ENCODE measurements at places on chromosomes 11 and 22.

- peaks cover 7% of the 10 kb centered on the region for H3K4me1 ChIP-seq
- peaks cover 6% of the 10 kb centered on the region for H3K27me3 ChIP-seq
- H3K27ac ChIP-seq: no peak overlapping the region
- H3K4me3 ChIP-seq: no peak overlapping the region
- no peak for DNase-seq
These were observed 10.4 kb downstream of the SLC15A3 start for GRCh38 chr11:60941371-60942119.

- H3K4me3 ChIP-seq: no peak overlapping the region
- H3K27me3 ChIP-seq: no peaks in the 10 kb centered on the region
- H3K27ac ChIP-seq: no peak overlapping the region
These were observed 54.6 kb downstream of the PRCP start for GRCh38 chr11:82845356-82846353.

DNA sequence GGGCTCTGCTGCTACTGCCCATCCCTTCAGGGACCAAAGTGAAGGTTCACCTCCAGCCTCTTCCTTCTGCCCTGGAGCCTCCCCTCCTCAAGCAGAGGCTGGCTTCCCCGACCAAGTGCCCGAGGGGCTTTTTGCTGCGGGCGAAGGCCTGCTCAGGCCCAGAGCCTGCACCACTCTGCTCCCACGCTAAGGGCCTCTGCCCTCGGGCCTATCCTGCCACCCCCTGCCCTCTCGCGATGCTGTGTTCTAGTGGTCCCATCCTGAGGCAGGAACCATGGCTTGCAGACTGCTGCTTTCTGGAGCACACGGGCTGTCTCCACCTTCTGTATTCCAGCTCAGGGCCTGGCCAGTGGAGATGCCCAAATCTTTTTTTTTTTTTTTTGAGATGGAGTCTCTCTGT, 8.9 kb upstream of the TNFRSF13C start:
- no peaks in the 10 kb centered on the region for H3K27me3 ChIP-seq
- DNase-seq: no peak
- peaks cover 11% of the 10 kb centered on the region for H3K36me3 ChIP-seq
- peaks cover 16% of the 10 kb centered on the region for H3K4me1 ChIP-seq
- H3K4me3 ChIP-seq: no peak overlapping the region

DNA sequence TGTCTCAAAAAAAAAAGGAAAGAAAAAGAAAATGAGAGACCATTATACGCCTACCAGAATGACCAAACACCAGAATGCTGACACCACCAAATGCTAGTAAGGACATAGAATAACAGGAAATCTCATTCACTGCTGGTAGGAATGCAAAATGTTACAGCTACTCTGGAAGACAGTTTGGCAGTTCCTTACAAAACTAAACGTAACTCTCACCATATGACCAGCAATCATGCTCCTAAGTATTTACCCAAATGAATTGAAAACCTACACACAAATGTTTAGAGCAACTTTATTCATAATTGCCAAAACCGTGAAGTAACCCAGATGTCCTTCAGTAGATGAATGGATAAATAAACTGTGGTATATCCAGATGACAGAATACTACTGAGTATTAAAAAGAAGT, 7.2 kb downstream of the CHKA start:
- no peak overlapping the region for H3K4me3 ChIP-seq
- H3K4me1 ChIP-seq: no peaks in the 10 kb centered on the region
- DNase-seq: no peak
- H3K27me3 ChIP-seq: no peaks in the 10 kb centered on the region
- no peak overlapping the region for H3K27ac ChIP-seq

DNA sequence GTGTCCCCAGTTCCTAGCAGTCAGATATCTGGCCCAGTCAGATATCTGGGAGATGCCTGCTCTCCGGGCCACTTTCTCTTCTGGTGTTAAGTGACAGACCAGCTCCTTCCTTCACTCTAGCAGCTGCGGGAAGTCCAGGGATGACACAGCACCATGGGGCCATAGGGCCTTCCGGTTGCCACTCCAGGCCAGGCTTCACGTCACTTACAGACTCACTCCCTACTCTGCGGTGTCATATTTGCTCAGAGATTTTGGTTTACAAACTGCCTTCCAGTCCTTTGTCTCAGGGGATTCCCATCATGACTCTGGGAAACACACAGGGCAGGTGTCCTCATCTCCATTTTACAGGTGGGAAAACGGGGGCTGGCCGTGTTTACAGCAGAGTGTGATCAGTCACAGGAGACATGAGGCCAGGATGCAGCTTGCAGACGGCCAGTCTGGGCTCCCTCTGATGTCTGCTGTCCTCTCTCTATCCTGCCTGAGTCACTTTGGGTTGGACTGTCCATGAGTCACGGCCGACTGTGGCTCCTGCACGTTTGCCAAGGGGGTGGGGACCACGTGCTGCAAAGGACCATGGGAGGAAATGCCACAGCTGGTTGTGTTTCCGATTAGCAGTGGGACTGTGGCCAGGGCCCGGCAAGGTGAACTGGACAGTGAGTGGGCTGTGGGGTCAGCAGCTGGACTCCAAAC, 8.2 kb upstream of the TBC1D22A start:
- H3K27me3 ChIP-seq: no peaks in the 10 kb centered on the region
- peaks cover 5% of the 10 kb centered on the region for H3K36me3 ChIP-seq
- peaks cover 28% of the 10 kb centered on the region for H3K4me1 ChIP-seq

DNA sequence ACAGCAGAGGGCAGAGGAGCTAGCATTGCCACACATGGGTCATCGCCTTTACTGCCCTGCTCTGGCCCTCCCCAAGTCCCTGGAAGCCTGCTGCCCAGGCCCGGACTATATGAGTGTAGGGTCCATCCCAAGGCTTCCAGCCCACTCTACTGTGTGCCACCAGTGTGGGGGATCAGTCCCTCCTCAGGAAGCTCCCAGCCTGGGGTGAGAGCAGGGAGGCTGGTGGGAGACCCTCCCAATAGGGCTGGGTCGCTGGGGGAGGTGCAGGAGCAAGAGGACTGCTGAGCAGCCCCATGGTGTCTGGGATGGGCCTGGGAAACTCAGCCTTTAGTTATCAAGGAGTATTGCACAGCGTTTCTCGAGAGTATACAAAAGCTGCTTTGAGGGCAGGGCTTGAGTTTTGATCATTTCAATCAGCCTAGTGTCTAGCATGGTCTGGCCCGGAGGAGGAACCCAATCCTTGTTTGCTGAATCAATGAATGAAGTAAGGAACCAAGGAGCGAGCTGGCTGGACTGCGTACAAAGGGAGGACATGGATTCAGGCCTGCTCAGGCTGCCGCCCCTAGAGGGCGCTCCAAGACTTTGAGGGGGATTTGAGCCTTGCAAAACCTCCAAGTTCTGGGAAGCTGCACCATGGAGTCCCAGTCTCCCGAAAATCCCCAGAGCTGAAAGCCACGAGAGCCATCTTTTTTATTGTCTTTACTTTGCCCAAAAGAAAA, 89.0 kb upstream of the PARVA start:
- no peak overlapping the region for H3K4me3 ChIP-seq
- no peak for DNase-seq
- no peak overlapping the region for H3K27ac ChIP-seq
- H3K36me3 ChIP-seq: no peaks in the 10 kb centered on the region
- H3K27me3 ChIP-seq: no peaks in the 10 kb centered on the region

- no peaks in the 10 kb centered on the region for H3K27me3 ChIP-seq
- no peaks in the 10 kb centered on the region for H3K4me1 ChIP-seq
- no peak overlapping the region for H3K4me3 ChIP-seq
- DNase-seq: no peak
These were observed 15.7 kb downstream of the DMC1 start for GRCh38 chr22:38554281-38554680.

- no peak overlapping the region for H3K4me3 ChIP-seq
- no peak overlapping the region for H3K27ac ChIP-seq
- H3K4me1 ChIP-seq: no peaks in the 10 kb centered on the region
- no peaks in the 10 kb centered on the region for H3K36me3 ChIP-seq
- DNase-seq: no peak
These were observed 179.6 kb downstream of the BLID start for GRCh38 chr11:121936370-121936769.

GRCh38 chr22:36741204-36741793, 34.6 kb downstream of the IFT27 start:
- no peak overlapping the region for H3K4me3 ChIP-seq
- no peaks in the 10 kb centered on the region for H3K27me3 ChIP-seq
- H3K36me3 ChIP-seq: no peaks in the 10 kb centered on the region
- no peaks in the 10 kb centered on the region for H3K4me1 ChIP-seq
- no peak for DNase-seq
- H3K27ac ChIP-seq: no peak overlapping the region

- no peak overlapping the region for H3K4me3 ChIP-seq
- DNase-seq: no peak
- no peaks in the 10 kb centered on the region for H3K27me3 ChIP-seq
- no peaks in the 10 kb centered on the region for H3K4me1 ChIP-seq
- H3K36me3 ChIP-seq: no peaks in the 10 kb centered on the region
These were observed 23.5 kb upstream of the OSBPL5 start for GRCh38 chr11:3188496-3189195.

DNA sequence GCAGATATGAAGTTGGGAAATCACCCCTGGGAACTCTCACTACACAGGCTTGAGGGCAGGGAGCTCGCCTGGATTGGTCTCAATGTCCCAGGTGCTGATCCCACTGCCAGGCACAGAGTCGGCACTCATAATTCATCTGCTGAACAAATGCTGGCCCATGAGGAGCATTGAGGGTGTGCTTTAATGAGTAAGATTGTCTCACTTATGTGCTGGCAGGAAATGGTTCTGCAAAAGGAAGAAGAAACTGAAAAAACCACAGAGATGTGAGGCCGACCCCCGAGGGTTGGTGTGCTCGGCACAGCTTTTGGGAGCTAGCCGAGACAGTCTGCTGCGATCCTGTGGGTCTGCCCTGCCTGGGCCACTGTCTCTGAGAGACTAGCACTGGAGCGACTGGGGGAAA, 9.4 kb downstream of the PLAAT2 start:
- H3K36me3 ChIP-seq: peaks cover 3% of the 10 kb centered on the region
- H3K27me3 ChIP-seq: peaks cover 1% of the 10 kb centered on the region
- peak overlapping the region; percentile 88 for H3K27ac ChIP-seq

GRCh38 chr22:50309601-50309991, 2.1 kb upstream of the PLXNB2 start:
- H3K4me1 ChIP-seq: peaks cover 12% of the 10 kb centered on the region
- H3K4me3 ChIP-seq: no peak overlapping the region
- no peak for DNase-seq
- H3K27ac ChIP-seq: no peak overlapping the region
- H3K27me3 ChIP-seq: peaks cover 10% of the 10 kb centered on the region

DNA sequence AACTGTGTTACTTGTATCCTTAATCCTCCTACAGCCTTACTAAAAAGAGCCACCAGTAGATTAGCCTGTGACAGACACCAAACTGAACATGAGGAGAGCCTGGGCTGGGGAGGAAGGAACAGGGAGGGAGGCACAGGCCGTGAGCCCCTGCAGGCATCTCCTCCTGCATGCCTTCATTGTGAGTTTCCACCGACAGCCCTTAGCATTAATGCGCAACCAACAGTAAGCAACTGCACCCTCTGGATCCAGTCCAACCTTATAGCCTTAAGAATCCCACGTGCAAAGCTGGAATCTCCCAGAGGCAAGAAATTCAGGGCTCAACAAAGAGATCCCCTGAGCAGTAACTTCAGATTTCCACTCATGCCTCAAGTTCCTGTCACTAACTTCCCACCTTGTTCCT, 84.6 kb downstream of the ETS1 start:
- H3K27ac ChIP-seq: peak overlapping the region; percentile 98
- H3K4me3 ChIP-seq: peak overlapping the region; percentile 96
- peaks cover 98% of the 10 kb centered on the region for H3K4me1 ChIP-seq
- peaks cover 58% of the 10 kb centered on the region for H3K36me3 ChIP-seq
- no peak for DNase-seq

GRCh38 chr11:70001246-70001645, 76.9 kb upstream of the ANO1 start:
- peaks cover 21% of the 10 kb centered on the region for H3K4me1 ChIP-seq
- no peak for DNase-seq
- no peak overlapping the region for H3K4me3 ChIP-seq
- H3K36me3 ChIP-seq: no peaks in the 10 kb centered on the region
- peaks cover 3% of the 10 kb centered on the region for H3K27me3 ChIP-seq

GRCh38 chr11:57116654-57117053, 65.1 kb upstream of the LRRC55 start:
- DNase-seq: no peak
- no peak overlapping the region for H3K4me3 ChIP-seq
- H3K36me3 ChIP-seq: no peaks in the 10 kb centered on the region
- no peak overlapping the region for H3K27ac ChIP-seq
- H3K27me3 ChIP-seq: peaks cover 2% of the 10 kb centered on the region

- H3K4me3 ChIP-seq: no peak overlapping the region
- peaks cover 42% of the 10 kb centered on the region for H3K27me3 ChIP-seq
- DNase-seq: no peak
- no peak overlapping the region for H3K27ac ChIP-seq
- H3K4me1 ChIP-seq: peaks cover 15% of the 10 kb centered on the region
These were observed 5.6 kb downstream of the GAL start for GRCh38 chr11:68689737-68690625.

DNA sequence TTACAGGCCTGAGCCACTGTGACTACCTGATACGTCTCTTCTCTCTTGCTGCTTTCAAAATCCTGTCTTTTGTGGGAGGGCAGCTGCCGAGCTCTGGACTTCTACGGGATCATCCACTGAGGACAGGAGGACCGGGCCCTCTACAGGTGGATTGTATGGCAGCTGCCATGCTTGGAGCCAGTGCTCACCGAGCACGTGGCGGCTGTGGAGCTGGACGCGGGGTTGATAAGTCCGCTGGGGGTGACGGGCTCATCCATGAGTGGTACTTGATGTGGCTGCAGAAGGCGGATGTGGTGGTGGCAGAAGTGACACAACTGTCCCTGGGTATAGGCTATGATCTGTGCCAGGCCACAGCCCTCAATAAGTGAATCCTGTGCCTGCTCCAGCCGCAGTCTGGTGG, 1.8 kb upstream of the CYP2D6 start:
- peaks cover 3% of the 10 kb centered on the region for H3K36me3 ChIP-seq
- H3K4me1 ChIP-seq: no peaks in the 10 kb centered on the region
- H3K27ac ChIP-seq: no peak overlapping the region
